ENCODE measurements at places on chromosomes 3 and 15.

DNA sequence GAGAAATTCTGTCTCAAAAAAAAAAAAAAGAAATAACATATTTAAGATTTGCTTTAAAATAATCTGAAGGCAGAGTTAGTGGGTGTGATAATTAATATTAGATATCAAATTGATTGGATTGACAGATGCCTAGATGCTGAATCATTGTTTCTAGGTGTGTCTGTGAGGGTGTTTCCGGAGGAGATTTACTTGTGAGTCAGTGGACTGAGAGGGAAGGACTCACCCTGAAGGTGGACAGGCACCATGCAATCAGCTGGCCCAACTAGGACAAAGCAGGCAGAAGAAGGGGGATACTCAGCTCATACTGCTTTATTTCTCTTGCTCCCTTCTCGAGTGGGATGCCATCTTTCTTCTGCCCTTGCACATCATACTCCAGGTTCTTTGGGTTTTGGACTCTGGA lies 16.7 kb upstream of the RPL24 start:
- DNase-seq, result no peak

- DNase-seq, result no peak
Observed at GRCh38 chr3:158709666-158710083, 22.6 kb downstream of the RARRES1 start.

- no peak for DNase-seq
Observed at GRCh38 chr15:80162059-80162554, 9.3 kb downstream of the FAH start.

GRCh38 chr3:78483090-78483489 lies 1284.7 kb downstream of the ROBO1 start:
- no peak for DNase-seq

DNA sequence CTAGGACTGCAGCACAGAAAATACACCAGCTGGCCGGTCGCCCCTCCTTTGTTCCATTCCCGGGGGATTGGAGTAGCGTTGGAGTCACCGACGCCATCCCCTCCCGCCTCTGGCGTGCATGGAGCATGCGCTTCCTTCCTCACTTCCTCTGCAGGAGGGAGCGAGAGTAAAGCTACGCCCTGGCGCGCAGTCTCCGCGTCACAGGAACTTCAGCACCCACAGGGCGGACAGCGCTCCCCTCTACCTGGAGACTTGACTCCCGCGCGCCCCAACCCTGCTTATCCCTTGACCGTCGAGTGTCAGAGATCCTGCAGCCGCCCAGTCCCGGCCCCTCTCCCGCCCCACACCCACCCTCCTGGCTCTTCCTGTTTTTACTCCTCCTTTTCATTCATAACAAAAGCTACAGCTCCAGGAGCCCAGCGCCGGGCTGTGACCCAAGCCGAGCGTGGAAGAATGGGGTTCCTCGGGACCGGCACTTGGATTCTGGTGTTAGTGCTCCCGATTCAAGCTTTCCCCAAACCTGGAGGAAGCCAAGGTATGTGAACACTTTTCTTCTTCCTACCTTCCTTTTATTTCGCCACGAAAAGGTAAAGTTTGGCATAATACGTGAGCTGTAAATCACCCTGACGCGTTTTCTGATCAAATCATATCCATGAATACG lies at the start of gene SCG3:
Gene SCG3 (plus strand): TSS at position 201 of the 661 bp plus-strand sequence. CDS start 253 bp downstream, at position 454.
- peak; percentile 99 for DNase-seq

GRCh38 chr3:111676211-111677006 lies 81.3 kb upstream of the ZBED2 start:
- DNase-seq, result no peak

DNA sequence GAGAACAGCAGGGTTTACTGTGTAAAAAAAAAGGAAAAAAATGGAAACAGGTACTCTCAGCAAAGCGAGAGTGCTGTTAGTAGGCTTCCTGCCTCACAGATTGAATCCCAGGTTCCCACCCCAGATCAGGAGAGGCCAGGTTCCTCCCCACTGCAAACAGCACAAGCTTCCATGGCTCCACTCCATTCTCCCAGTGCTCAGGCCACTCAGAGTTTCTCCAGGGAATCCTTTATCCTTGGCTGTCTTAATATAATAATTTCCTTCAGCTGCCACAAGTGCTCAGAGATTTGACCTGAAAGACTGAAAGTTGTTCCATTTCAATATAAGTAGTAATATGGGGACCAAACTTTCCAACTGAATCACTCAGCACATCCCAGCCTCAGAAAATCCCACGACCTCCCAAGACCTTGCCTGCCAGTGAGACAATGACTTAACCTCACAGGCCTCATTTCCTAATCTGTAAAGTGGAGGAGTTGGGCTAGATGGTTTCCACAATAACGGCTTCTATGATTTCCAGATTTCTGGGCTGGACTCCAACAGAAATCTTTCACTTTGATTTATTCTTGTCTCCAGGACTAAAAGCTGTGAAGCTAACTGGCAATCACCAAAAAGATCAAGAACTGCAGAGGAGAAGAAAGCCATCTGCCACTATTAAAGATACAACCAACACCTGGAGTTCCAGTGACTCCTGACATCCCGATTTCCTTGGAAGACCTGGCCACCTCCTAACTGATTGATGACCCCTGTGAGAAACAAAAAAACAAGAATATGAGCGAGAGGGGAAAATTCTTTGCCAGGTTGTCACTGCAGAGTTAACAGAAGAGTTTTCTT lies 289.5 kb downstream of the NEK10 start:
- no peak for DNase-seq

DNA sequence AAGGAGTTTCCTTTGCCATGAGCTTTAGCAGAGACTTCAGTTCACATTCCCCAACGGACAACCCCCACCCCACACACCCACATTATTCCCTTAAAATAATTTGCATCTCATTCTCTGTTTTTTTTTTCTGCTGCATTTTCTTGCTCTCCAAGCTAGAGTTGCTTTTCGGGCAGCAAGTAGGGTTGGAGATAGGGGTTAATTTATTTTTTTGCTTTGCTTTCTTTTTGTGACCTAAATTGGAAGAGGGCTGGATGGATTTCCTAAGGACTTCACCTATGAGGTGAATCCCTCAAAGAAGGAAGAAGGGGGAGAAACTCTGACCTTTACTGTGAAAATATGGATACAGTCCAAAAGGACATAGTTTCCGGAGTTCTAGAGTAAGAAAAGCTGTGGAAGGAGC lies 6.6 kb downstream of the SOX2 start:
- DNase-seq, result no peak

- DNase-seq, result no peak
Observed at GRCh38 chr3:133837487-133838295, 32.1 kb downstream of the SRPRB start.

DNA sequence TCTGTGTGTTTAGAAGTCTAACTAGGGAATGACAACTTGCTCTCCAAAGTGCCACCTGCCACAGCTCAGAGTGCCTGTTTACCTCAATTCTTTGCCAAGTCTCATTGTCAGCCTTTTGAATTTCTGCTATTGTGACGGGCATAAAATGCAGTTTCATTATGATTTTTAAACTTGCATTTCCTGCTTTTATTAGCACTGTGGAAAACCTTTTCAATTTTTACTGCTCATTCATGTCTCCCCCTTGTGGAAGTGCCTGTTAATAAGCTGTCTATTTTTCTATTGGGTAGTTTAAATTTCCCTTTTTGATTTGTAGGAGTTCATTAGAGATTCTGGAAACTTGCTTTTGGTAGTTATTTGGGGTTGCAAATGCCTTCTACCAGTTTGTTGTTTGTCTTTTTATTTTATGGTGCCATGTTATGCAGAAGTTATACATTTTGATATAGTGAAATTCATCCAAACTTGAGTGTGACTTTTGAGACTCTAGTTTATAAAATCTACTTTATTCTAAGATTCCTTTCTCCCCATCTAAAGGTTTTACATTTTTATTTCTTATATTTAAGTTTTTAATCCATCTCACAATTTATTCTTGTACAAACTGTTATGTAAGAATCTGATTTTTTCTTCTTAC lies 53.9 kb upstream of the FRMD4B start:
- no peak for DNase-seq

GRCh38 chr3:197901626-197902025 lies 48.4 kb upstream of the RPL35A start:
- no peak for DNase-seq

- no peak for DNase-seq
Observed at GRCh38 chr3:171867981-171868380, 24.8 kb downstream of the TMEM212 start.

- DNase-seq, result no peak
Observed at GRCh38 chr3:189238071-189238470, 66.3 kb downstream of the TPRG1 start.

- DNase-seq, result no peak
Observed at GRCh38 chr15:57251308-57251707, 125.0 kb upstream of the CGNL1 start.

GRCh38 chr3:56800832-56801661 lies 702 bp downstream of the ARHGEF3 start:
- DNase-seq, result no peak

GRCh38 chr15:91526424-91526823 lies 327.1 kb upstream of the SLCO3A1 start:
- DNase-seq, result no peak

GRCh38 chr3:112096176-112096575 lies 10.0 kb downstream of the C3orf52 start:
- DNase-seq, result no peak

DNA sequence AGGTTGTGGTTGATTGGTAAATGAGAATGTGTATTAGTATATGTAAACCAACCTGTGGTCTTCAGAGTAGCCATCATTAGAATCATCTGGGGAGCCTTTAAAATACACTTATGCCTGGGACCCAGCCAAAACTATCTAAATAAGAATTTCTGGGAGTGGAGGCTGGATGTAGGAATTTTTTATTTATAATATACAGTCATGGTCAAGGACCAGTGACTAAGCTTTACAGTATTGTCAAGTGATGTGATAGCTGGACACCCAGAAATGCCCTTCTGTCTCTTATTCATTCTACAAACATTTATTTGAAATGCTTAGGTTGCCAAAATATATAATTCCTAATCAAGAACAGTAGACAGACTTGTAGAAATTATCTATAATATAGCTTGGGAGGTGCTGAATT lies 132.2 kb downstream of the MBNL1 start:
- no peak for DNase-seq

DNA sequence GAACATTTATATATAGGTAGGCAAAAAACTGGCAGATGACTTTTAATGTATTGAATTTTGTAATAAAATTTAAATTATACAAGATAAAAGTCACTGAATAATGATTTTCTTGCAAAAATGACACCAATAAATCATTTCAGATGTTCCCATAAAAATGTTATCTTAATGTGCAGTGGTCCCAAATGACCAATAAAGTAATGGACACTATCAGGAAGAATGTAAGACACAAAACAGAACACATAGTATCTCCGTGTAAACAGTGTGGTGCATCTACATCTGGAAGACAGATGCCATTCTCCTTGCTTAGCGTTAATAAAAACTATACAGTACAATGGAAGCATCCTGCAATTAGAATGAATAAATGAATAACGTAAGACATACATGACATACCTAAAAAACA lies 41.5 kb downstream of the FGF7 start:
- no peak for DNase-seq

DNA sequence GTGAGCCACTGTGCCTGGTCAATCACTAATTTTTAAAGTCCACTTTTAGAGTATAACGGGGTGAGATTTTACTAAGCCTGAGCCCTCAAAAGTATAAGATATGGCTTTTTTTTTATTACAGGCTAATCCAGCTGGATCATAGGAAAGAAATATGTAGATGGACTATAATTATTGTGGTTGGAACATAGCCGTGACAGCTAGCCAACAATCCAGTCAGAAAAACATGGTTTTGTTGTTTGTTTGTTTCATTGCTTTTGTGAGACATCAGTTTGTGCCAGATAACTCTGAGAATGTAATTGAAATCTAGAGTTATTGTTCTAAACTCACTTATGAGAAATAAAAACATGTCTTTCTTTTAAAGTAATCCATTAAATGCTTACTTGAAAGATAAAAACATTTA lies 37.3 kb upstream of the ATOSA start:
- no peak for DNase-seq

- no peak for DNase-seq
Observed at GRCh38 chr3:105527535-105527934, 160.8 kb downstream of the ALCAM start.

- DNase-seq, result no peak
Observed at GRCh38 chr3:158739078-158739477, 6.8 kb upstream of the RARRES1 start.

DNA sequence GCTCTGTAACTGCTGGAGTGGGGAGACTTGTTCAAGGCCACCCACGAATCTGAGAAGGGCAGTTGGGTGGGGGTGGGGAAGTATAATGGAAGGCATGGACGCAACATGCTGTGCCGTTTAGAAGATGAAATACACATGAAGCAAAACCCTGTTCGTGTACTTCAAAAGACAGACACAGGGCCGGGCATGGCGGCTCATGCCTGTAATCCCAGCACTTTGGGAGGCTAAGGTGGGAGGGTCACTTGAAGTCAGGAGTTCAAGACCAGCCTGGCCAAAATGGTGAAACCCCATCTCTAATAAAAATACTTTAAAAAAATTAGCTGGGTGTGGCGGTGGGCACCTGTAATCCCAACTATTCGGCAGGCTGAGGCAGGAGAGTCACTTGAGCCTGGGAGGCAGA lies 36.9 kb upstream of the SFMBT1 start:
- DNase-seq, result no peak

GRCh38 chr3:49668414-49668797 lies 5.7 kb upstream of the APEH start:
- no peak for DNase-seq

- DNase-seq, result no peak
Observed at GRCh38 chr3:14471690-14472089, 68.5 kb downstream of the GRIP2 start.

- no peak for DNase-seq
Observed at GRCh38 chr15:61063875-61064320, 165.2 kb downstream of the RORA start.

- no peak for DNase-seq
Observed at GRCh38 chr15:69755551-69756310, 303.1 kb downstream of the RPLP1 start.

GRCh38 chr15:29668120-29668602 lies 154.1 kb downstream of the TJP1 start:
- peak; percentile 83 for DNase-seq

DNA sequence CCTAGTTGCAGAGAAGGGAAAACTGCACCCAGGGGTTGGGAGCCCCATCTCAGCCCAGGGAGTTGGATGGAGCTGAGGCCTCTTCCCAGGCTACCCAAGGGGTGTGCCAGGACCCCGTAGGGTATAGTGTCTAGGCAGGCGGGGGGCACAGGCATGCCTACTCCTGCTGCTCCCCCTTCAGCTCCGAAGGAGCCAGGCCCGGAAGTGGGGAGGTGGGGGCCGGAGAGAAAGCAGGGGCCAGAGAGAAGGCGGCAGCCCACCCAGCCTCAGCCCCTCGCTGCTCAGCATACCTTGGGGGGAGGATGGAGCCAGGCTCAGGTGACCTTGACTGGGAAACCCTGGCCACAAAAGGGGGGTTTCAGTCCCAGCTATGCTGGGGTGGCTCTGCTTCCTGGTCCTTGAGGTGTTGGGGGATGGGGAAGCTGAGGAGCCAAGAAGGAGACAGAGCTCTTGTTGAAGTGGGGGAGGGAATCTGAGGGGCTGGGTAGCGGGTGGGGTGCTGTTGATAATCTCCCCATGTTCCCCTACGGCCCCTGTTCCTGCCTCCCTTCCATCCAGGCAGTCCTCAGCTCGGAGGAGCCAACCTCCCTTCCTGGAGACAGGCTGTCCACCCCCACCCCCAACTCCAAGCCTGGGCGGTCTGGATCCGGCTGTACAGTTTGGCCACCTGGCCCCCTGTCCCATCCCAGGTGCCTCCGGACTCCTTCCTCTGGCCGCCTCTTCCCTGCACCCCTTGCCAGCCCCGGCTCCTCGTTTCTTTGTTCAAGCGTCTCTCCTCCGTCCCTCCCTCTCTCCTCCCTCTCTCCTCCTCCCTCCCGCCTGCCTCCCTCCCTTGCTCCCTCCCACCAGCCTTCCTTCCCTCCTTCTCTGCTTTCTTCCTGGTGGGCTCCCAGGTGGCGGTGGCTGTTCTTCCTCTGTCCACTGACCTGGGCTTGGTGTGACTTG lies 1.7 kb downstream of the SEMA3F start:
- DNase-seq, result peak; percentile 54
